ENCODE measurements at places on chromosomes 11 and 22. TPM values are rescaled to one million over a fixed set of nuclear protein-coding genes. Genes with fewer than 3 reads are reported as not detected.

Gene CEND1
- not detected for total RNA-seq

Gene HEPHL1
- 0.30 TPM for total RNA-seq

Gene CCND1
- total RNA-seq, result 627 TPM

Gene DBX1
- total RNA-seq, result not detected

Gene SLC22A25
- not detected for total RNA-seq

Gene LRP4
- total RNA-seq, result 8.6 TPM
